ENCODE measurements at places on chromosomes 5 and 9.
A peak's percentile ranks its signal among the peaks of the same experiment; 100 is the strongest.

DNA sequence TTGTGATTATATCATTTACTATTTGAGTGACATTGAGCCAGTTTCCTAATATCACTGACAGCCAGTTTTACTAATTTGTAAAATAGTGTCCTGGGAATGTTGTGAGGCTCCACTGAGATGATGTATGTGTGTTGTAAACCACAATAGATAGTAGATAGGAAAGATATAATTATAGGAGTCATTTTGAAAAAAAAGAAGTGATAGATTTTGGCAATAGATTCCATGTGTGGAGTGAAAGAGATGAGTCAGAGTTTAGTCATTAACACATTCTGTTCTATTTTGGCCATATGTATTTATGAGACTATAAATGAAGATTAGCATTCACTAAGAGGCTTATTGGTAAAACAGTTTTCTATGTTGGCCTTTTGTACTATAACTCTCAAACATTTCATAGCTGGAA is 388.2 kb downstream of the FAM170A start:
- peak; percentile 29 for DNase-seq

- DNase-seq, result no peak
Measured at GRCh38 chr5:112283943-112284929, 134.8 kb downstream of the EPB41L4A start.

- DNase-seq, result no peak
Measured at GRCh38 chr9:107260437-107261081, 22.5 kb upstream of the RAD23B start.

GRCh38 chr5:180305481-180305880 is 13.6 kb upstream of the MAPK9 start:
- DNase-seq, result no peak

GRCh38 chr9:126394802-126395201 is 68.2 kb downstream of the MVB12B start:
- no peak for DNase-seq
